Bone marrow (tissue), 2 donors: ENCODE measurements at places on chromosomes 7 and 10.

- DNase-seq, result no peak
Observed at GRCh38 chr7:7292608-7293007, 110.3 kb downstream of the C1GALT1 start.

DNA sequence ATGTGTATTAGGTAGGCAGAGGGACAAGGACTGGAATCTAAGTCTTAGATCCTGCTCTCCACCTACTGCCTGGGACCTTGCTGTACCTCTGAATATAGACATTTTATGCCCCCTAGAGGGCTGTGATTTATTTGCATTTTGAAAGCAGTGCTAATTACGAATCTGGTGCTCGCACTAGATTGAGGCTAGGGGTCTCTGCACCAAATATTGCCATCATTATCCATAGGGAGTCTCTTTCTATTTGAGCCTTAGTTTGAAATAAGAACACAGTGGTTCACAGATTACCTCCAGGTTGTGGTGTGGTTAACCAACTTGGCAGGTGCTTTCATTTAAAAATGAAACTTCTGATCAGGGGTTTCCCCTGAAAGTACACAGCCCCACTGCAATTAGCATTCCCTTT, 41.8 kb downstream of the CNNM1 start:
- DNase-seq, result no peak

DNA sequence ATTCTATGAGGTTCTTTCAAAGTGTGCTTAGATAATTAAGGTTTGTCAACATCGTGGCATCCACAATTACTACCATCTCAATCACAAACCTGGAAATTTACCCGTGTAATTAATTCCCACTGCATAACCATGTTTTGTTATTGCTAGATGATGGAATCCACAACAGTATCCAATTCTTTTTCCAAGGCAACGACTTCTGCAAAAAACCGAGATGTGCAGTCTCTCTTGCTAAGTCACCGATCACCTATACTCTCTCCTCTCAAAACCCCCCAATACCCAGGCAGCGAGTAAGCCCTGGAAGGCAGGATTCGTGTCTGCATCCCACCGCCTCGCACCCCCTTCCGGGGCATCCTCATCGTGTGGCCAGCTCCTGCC, 678 bp upstream of the EIF4H start:
- no peak for DNase-seq

DNA sequence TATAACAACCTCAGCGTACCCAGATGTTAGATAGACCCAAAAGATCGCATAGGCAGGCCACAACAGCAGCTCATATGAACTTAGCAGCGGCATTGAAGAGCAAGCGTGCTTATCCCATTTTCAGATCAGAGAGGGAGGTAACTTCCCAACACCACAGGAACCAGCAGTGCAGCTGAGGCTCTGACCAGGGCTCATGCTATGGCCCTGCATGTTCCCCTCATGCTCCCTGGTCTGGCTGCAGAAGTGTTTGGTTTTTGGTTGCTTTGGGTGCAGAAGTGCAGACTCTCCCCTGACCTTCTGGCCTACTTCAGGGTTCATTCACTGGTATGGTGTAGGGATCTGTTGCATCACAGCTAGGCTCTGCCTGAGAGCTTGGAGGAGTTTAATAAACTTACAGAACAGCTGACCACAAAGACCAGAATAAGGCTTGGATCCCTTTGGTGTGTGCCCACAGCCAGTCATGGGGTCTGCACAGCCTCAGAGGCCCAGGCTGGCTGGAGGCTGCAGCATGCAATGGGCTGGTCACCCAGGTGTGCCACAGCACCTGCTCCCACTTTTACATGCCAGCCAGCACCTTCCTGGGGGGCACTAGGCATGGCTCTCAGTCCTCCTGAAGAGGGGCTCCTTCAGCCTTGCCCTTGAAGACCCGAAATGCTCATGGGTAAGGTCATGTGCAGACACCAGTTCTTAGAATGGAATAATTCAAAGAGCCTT, 9.1 kb upstream of the CXCL12 start:
- no peak for DNase-seq

DNA sequence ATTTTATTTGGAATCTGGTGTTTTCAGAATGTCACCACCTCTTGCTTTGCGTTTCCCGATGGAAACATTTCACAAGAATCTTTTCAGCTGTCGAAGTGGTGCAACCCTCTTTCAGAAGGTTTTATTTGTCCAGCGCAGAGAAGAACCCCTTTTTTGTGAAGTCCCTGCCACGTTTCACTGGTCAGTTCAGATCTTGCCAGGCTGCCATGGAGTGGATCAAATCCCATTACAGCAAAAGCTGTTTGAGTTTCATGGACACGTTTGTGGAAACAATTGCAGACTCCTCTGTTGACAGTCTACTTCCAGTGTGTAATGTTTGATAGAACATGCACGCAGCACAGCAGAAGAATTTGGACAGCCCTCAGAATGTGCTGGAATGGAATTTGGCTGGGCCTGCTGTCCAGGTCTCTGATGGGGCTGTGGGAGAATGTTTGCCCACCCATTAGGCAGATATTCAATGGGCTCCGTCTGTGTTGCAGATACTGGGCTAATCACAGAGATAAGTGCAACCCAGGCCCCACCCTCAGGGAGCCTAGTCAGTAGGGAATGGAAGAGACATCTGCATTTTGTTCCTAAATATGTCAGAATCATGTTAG, 143.2 kb downstream of the GRK5 start:
- DNase-seq, result no peak

- DNase-seq, result no peak
Observed at GRCh38 chr7:42492920-42493319, 255.9 kb upstream of the GLI3 start.

DNA sequence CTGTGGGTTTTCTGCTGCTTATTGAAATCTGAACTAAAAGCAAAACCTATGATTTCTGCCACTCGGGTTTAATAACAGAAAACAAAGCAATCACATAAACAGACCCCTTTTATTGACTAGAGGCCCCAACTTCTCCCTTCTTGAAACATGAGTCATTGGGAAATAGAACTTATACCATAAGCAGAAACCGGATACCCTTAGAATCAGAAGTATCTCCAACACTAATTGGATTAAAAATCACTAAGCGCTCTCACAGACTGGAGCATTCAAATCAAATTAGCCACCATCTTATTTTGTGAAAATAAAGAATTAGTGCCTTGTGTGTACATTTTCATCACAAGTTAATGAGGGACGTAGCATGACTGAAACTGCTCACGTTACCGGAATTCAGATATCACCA, 206.9 kb downstream of the WDR11 start:
- DNase-seq, result no peak

GRCh38 chr7:137084607-137085380, 216.3 kb downstream of the CHRM2 start:
- no peak for DNase-seq

DNA sequence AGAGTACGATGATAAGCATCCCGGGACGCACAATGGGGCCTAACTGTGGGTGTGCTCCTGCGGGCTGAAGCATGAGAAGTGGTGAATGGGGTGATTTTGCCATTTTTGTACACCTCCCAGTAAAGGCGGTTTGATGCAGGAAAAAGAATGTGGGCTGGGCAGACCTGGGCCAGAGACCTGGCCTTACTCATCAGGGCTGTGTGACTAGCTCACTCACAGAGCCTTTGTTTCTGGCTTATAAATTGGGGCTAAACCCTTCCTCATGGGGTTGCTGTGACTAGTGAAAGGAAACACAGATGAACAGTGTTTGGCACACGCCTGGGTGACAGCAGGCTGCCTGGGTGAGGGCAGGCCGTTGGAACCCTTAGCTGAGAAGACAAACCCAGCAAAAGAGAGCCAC, 18.0 kb downstream of the RRP12 start:
- no peak for DNase-seq

GRCh38 chr10:529468-530230, 159.8 kb downstream of the DIP2C start:
- DNase-seq, result no peak

DNA sequence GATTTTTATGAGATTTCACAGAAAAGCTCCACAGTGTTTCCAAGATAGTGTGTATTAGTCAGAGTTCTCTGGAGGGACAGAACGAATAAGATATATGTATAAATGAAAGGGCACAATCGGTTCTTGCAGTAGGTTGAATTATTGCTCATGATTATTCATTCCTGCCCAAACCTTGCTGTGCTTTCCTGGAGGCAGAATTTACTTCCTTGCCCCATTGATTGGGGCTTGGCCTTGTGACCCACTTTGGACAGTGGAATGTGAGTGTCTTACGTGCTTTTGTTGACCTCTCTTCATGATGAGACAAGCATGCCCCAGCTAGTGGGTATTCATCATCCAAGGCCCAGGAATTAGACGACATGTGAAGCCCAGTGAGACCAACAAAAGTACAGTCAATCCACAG, 53.0 kb upstream of the ABCB5 start:
- no peak for DNase-seq

- DNase-seq, result no peak
Observed at GRCh38 chr10:128275388-128276177, 149.4 kb upstream of the MKI67 start.
